ENCODE measurements at places on chromosomes 3 and 15. TPM values are rescaled to one million over a fixed set of nuclear protein-coding genes. Genes with fewer than 3 reads are reported as not detected.

DNA sequence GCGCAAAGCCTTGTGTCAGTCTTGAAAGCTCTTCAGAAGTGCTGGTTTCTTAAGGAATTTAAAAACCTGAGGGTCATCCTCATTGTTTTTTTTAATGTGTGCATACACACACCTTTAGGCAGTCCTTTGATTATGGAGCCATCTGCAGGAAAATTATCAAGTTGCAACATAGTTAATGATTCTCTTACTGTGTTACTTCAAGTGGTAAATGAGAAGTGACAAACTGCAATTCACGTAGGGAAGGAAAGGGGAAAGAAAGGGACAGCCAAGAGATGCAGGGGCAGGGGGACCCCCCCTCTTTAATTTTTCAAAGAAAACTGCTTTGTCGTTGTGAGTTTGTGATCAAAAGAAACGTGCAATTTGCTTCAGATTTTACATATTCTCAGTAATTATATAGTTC, 162.4 kb upstream of the CGNL1 start:
- DNase-seq, result no peak

GRCh38 chr3:101423984-101424888, 88.8 kb downstream of the SENP7 start:
- DNase-seq, result no peak

DNA sequence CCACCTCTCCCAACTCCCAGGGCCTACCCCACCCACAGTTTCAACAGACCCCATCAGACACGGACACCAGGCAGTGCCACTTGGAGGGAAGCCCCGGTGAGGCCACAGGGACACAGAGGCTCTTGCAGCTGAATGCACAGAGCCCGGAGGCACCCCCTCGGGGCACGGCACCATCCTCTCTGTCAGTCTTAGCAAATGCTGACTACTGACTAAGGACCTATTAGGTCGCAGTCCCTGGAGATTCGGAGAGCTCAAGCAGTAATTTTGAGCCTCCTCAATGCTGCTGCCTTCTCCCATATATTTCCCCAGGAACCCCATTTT, 79.9 kb downstream of the VGLL4 start:
- DNase-seq, result no peak

DNA sequence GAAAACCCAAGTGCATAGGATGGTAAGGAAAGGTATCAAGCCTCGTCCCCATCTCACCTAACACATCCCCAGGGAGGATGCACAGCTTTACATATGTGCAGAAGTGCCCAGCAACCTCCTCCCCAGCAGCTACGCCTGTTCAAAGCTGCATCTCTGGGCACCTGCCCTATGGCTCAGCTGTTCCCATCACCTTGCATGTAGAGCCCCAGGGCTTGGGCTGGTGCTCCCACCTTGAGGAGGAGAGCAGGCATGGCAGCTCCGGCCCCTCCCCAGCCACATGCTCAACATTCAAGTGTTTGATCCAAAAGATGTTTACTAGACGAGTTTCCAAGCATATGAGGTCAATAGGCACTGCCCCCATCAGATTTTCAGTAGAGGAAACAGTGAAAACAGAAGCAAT, 173.5 kb downstream of the ATP10A start:
- no peak for DNase-seq

BUB1B gene
- 4.1 TPM for total RNA-seq

RAD18 gene
- total RNA-seq, result 9.0 TPM

KNG1 gene
- not detected for total RNA-seq

FETUB gene
- not detected for total RNA-seq
